GM04503 (cell line): ENCODE measurements at places on chromosomes 3 and 15.

DNA sequence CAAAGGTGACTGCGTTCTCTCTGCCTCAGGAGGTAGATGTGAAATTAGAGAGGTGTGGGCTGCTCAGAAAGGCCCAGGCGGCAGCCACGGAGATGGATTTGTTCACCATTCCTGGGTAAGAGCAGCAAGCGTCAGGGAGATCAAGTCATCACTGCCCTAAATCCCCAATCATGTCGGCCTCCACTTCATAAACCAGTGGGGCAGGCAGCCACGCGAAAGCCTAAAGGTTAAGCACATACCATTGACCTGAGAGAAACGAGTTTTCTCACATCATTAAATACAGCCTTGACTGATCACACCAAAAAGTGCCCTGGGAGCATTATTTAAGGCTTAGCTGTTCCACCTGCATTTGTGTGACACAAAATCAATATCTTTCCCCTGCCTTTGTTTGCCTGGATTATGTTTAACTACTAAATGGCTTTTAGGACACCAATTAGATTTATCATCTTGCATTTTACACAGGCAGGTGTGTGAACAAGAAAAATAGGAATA, 50.7 kb upstream of the FOXB1 start:
- no peak for DNase-seq

DNA sequence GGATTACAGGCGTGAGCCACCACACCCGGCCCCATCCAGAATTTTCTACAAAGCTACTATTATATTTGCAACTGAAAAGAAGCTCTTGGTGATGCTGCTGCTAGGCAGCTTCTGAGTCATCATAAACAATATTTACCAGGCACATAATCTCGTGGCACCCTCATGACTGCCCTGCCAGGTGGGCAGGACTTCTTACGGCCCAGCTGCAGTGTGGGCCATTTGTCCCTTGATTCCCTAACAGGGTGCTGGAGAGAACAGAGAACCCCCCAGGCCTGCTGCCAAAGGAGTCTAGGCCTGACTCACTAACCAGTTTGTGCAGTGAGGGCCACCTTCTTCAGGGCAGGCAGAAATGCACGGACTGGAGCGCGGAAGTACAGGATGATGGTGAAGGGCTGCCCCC, 4.9 kb downstream of the EPB42 start:
- no peak for DNase-seq

DNA sequence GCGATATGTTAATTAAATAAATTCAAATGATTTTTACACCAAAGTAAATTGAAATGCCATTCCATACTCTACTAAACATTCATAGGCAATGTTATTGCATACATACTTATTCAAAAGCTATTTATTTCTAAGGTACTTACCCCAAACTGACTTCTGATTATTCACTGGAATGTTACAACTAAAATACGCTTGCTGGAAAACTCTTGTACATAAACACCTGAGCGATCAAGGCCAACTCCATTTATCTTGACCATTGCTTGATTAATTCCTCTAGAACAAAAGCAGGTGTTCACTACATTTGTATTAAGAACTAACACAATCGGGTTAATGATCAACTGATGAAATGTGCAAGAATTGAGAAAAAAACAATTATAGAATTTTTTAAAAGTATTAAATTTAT, at the start of gene SERPINI2:
Gene SERPINI2, minus strand, starts transcription at position 180 of the 400 bp plus-strand sequence. CDS start 2,208 bp downstream, outside the sequence.
- DNase-seq: no peak

GRCh38 chr15:76192715-76193114, 118.6 kb downstream of the ETFA start:
- no peak for DNase-seq

GRCh38 chr15:64618138-64618537, 157.3 kb downstream of the RBPMS2 start:
- no peak for DNase-seq

DNA sequence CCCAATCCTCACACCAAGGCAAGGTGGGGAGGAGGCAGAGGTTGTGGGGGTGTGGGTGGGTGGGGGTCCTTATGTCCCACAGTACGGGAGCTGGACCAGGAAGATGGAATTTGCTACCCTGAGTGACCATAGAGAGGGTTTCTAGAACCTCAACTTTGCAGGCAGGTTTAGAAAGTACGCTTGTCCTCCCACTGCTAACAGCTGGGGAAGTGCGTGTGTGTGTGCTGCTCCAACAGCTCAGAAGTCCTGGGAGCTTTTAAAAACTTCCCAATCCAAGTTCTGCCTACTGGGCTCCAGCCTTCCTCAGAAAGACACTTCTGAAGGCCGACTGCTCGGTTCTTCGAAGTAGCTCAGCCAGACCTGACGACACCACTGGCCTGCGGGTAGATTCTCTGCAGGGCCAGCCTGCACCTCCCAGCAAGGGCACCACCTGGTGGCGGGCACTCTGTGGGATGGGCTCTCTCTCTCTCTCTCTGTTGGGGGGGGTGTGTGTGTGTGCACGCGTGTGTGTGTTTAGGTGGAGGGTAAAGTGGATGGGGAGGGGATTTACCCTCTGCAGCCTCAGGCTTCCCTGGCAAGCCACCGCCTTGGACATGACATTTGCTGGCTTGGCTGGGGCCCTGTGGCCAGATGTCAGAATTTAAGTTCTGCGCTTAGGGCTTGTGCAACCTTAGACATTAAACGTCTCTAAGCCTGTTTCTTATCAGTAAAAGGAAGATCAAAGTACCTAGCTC, 15.6 kb downstream of the TMEM158 start:
- DNase-seq: no peak

DNA sequence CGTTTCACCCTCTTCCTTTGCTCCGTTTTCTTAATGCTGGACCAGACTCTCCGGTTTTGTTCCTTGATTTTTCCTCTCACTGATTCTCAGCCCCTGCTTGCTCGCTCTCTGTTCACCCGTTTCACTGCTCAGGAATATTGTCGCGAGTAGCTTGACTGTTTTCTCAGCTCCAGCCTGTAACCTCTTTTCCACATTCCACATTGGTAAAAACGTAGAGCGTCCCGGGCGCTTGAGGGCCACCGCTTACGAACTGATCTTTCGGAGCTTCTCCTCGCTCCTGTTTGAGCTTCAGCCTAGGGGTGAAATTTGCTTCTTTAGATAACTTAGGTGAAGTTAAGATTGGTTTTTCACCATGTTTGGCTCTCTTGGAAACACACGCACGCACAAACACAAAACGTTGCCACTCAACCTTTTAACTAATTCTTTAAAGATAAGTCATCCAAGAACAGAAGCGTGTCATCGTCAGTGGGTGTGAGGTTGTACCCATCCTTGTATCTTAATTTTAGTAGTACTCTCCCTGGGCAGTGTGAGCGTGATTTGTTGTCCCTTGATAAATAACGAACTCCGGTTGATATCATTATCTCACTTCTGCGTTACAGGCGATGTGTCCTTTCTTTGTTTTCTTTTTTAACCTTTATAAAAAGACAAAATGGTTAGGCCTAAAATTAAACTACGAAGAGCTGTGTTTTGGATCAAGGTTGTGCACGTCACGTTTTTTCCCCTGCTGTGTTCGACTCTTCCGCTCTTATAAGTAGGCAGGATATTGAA, 1.0 kb downstream of the PAK2 start:
- peak; percentile 28 for DNase-seq

- DNase-seq: no peak
These were observed 34.9 kb upstream of the ZNF385D start for GRCh38 chr3:21785765-21786437.

DNA sequence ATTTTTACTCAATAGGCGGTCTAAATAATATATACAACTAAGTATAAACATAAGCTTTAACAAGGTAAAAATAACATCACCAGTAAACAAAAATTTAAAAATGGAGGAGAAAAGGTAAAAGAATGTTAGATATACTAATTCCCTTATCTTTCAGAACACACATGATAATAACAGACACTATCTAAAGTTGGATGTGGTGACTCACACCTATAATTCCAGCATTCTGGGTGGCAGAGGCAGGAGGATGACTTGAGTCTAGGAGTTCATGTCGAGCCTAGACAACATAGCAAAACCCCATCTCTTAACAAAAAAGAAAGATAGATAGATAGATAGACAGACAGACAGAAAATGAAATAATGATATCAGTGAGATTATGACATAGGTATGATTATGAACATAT, 85.1 kb downstream of the STAG1 start:
- DNase-seq: no peak

DNA sequence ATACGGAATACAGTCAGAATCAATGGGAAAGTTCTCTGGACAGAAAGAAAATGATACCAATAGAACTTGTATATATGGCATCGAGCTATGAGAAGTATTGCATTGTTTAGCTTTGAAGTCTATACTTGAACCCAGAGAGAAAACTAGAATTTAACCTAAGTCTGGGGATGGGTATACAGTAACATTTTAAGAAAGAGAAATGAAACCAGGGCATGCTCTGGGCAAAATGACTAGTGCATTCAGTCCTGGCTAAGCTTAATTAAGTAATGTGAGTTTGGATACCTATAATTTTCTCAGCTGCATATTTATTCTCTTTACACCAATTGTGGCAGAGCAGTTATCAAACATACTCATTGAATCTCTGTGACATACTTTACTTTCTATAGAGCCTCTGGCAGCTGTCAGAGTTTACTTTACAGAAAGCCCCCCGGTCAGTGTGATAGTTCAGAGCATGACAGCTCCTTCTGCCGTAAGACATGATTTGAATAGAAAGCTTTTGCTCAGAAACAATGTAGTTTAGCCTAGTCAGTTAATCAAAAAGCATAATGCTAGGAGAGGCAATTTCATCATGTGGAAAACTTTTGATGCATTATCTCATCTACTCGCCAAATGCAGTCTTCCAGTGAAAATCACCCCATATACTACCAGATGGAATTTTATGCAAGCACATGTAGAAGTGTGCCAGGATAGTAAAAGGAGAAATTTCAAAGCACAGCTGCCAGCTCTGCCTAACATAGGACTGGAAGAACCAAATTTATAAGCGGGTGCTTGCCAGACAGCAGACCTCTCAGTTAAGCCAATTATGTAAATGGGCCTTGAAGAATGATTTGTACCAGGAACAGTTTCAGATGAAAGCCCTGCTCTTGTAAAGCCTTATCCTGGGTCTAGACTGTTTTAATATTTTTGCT, 40.7 kb downstream of the OXSM start:
- DNase-seq: no peak
